IMR-90 (cell line): ENCODE measurements at places on chromosomes 5 and 9. TPM values are rescaled to one million over a fixed set of nuclear protein-coding genes. Genes with fewer than 3 reads are reported as not detected.

The PPIC gene
- 20.6 and 36.9 TPM in 2 replicates for total RNA-seq

The RANBP17 gene
- total RNA-seq: 29.0 and 29.7 TPM in 2 replicates

The GHR gene
- total RNA-seq: 1.1 TPM in 2 replicates

The LHX6 gene
- under 0.01 TPM in 2 replicates for total RNA-seq

GRCh38 chr9:129932303-129933151 is 97.3 kb downstream of the USP20 start:
- DNase-seq: peak; percentile 10

- DNase-seq: no peak
Observed at GRCh38 chr5:148484651-148485050, 100.9 kb downstream of the FBXO38 start.

GRCh38 chr5:99331061-99331460 is 402.3 kb upstream of the CHD1 start:
- DNase-seq: no peak
